ENCODE measurements at places on chromosomes 3 and 15.

DNA sequence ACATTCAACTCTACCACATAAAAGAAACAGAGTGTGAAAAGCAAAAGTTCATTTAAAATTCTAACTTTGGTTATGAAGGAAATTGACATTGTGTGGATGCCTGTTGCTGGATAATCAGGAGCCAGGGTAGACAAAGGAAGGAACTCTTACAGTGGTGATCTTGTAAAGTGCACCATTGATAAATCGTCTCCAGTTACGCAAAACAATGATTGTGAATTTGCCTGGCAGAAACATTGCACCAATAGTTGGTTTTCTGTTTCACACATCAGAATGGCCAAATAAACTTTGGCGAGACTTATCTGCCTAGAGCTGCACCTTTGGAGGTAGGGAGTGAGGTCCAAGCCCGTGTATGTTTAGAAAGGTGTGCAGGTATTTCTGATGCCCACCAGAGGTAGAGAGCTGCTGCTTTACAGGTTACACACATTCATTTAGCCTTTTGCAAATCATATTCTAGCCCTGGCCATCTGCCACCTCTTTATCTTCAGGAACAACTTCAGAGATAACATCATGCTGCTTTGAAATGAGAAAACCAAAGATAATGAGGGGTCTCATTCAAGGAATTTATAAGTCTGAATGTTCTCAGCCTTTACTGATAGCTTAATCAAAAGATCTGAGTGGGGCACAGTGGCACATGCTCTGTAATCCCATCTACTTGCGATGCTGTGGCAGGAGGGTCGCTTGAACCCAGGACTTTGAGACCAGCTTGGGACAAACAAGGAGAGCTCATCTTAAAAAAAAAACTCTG is 47.4 kb upstream of the P3H2 start:
- DNase-seq = no peak

GRCh38 chr3:61954097-61954540 is 392.7 kb downstream of the PTPRG start:
- DNase-seq = no peak

DNA sequence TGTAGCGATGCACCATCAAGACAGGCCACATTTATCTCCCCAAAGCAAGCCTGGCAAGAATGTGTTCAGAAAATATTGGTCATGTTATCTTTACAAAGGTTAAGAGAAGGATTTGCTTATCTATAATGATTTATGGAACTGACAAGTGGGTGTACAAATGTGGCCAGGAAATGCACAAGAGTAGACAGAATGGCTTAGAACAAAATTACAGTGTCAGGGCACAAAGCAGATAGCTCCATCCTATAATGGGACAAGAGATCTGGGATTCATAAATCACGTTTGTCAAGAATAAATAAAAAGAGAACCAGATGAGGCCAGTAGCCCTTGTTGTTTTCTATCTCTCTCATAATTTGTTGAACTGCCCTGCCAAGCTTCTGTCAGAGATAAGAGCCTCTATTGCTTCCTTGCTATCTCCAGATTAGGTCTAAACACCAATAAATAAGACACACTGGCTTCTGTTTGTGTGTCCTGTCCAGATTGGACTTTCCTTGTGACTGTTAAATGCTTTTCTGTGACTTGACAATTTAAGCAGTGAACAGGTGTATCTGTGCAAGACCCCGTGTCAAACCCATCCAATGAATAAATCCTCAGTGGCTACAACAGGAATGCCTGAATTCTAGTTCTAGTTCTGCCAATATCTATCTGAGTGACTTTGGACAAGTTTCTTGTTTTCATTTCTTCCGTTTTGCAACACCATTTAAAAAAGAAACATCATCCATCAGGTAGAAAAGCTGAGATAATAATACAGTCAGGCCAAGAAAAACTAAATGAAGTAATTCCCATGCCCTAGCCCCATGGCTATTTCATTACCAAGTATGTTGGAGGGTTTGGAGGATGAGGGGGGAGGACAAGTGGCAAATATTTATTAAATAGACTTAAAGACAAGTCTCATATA is 157.2 kb downstream of the DCLK3 start:
- DNase-seq = no peak

- no peak for DNase-seq
These were observed 70.7 kb downstream of the MAP2K5 start for GRCh38 chr15:67613211-67613610.

GRCh38 chr3:188051801-188052168 is 102.2 kb upstream of the LPP start:
- no peak for DNase-seq
